A549 treated with ZK216348 at 1 μM for 4 hours (cell line): ENCODE measurements at places on chromosomes 5 and 9. TPM values are rescaled to one million over a fixed set of nuclear protein-coding genes. Genes with fewer than 3 reads are reported as not detected.

The ZNG1A gene
- 23.7 to 34.6 TPM (median 26.4 TPM) in 5 replicates for total RNA-seq

The SLC6A3 gene
- total RNA-seq: 0.13 to 0.45 TPM (median 0.16 TPM) in 5 replicates

The NIPBL gene
- 11.8 to 25.9 TPM (median 16.6 TPM) in 5 replicates for total RNA-seq

The SPINK5 gene
- total RNA-seq: not detected in 5 replicates

The BTNL8 gene
- not detected in 5 replicates for total RNA-seq

The HCN1 gene
- total RNA-seq: not detected in 5 replicates

The SUB1 gene
- total RNA-seq: 231 to 289 TPM (median 246 TPM) in 5 replicates

The WWC1 gene
- 72.5 to 100 TPM (median 88.8 TPM) in 5 replicates for total RNA-seq

The ZBTB26 gene
- total RNA-seq: 1.8 to 2.7 TPM (median 2.3 TPM) in 5 replicates

The LYRM7 gene
- total RNA-seq: 2.8 to 9.1 TPM (median 3.0 TPM) in 5 replicates

The SLC4A9 gene
- 0.33 TPM in 1 of 5 replicates, not detected in the others for total RNA-seq

The MUSK gene
- not detected in 5 replicates for total RNA-seq

The EIF4EBP3 gene
- 1.8 to 3.2 TPM (median 2.2 TPM) in 5 replicates for total RNA-seq

The MTMR12 gene
- total RNA-seq: 12.5 to 18.8 TPM (median 16.6 TPM) in 5 replicates

The CFAP90 gene
- total RNA-seq: 0.43 to 0.74 TPM (median 0.56 TPM) in 5 replicates

The IL6ST gene
- 33.7 to 75.0 TPM (median 69.8 TPM) in 5 replicates for total RNA-seq

The GLRA1 gene
- total RNA-seq: not detected in 5 replicates

The PCDHA8 gene
- total RNA-seq: 0.05 TPM in 1 of 5 replicates, not detected in the others

The FOXD4 gene
- total RNA-seq: 0.34 to 0.94 TPM (median 0.49 TPM) in 5 replicates

The FYB1 gene
- total RNA-seq: 9.7 to 18.1 TPM (median 12.6 TPM) in 5 replicates

The DMRT3 gene
- total RNA-seq: not detected in 5 replicates

The ROPN1L gene
- total RNA-seq: 1.3 to 2.8 TPM (median 2.2 TPM) in 5 replicates

The QRFP gene
- total RNA-seq: not detected in 5 replicates

The PRRX2 gene
- total RNA-seq: 3.6 to 12.5 TPM (median 11.3 TPM) in 5 replicates

The CDH18 gene
- total RNA-seq: not detected in 5 replicates

The CLIC3 gene
- total RNA-seq: 2.2 to 4.2 TPM (median 3.7 TPM) in 5 replicates

The MEF2C gene
- 0.04 TPM in 1 of 5 replicates, not detected in the others for total RNA-seq

The GCNT1 gene
- 1.2 to 4.6 TPM (median 2.9 TPM) in 5 replicates for total RNA-seq

The SYK gene
- 0.04 to 0.07 TPM (median 0.05 TPM) in 3 of 5 replicates, not detected in the others for total RNA-seq

The C9orf50 gene
- total RNA-seq: not detected in 5 replicates
